ENCODE measurements at places on chromosomes 12 and 14. TPM values are rescaled to one million over a fixed set of nuclear protein-coding genes. Genes with fewer than 3 reads are reported as not detected.

The TMCC3 gene
- polyA plus RNA-seq, result 20.9 TPM

The ALDH1L2 gene
- 6.9 TPM for polyA plus RNA-seq

DNA sequence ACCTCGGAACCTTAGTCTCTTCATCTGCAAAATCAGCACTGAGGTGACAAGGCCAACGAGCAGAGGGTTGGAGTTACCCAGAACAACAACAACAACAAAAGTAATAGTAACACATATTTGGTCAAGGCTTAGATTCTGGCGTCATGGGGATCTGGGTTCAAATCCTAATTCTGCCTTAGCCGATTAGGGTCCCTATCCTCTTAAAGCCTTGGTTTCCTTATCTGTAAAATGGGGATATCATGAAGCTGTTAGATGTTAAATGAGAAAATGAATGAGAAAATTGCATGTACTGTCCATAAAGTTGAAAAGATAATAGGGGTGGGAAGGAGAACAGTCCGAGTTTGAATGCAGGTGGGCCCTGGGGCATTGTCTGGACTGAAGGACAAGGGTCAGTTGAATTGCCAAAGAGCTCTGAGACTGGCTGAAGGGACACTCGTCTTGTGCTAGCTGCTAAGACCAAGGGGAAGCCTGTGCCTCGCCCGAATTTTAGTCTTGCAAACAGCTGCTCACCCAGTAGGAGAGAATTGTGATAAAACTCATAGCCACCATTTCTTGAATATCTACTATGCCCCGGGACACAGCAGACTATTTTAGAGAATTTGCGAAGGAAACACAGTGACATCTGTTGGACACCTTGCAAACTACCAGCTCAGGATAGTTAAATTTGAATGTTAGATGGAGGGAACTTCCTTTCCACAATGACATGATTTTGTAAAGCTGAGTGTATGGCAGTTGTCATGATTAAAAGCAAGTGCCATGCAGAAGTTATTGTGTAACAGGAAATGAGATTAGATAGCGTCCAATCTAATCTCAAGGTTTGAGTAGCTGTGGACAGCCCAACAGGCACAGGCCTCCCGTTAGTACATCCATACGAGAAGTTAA, 6.8 kb upstream of the HNF1A start:
- peak; percentile 75 for DNase-seq

GRCh38 chr12:101793401-101793800, 37.4 kb downstream of the GNPTAB start:
- no peak for DNase-seq

The LGMN gene
- polyA plus RNA-seq, result 95.4 TPM

- DNase-seq, result no peak
Observed at GRCh38 chr14:76922092-76922491, 95.9 kb downstream of the LRRC74A start.

GRCh38 chr14:53310412-53310811, 157.3 kb upstream of the DDHD1 start:
- no peak for DNase-seq

DNA sequence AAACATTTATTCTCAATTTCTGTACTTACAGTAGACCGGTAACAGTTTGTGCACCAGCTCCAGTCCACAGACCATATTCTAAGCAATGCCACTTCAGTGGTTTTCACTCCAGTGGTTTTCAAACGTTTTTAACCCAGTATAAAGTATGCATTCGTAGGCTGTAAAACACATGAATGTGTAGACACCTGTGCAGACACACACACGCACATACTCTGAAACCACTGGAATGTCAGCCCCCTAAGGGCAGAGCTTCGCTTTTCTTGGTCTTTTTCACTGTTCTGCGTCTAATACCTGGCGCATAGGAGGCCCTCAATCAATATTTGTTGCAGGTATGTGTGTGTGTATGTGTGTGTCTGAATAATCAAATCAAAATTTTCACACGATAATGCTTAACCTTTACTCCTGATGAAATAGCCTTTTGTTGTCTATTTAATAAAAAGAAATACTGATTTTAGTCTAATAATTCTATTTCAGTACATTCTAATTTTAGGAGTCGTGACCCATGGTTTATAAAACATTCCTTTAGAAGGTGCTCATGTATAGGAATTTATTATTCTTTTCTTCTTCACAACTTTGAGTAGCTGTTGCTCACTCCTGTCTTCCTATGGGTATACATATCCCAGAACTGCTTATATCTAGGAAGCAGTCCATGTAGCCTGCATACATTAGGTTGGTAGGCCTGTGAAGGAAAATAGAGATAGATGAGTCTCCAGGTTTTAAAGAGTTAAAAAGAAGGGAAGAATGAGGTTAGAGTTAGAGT, 73.6 kb upstream of the REP15 start:
- no peak for DNase-seq

The GCN1 gene
- 49.4 TPM for polyA plus RNA-seq

DNA sequence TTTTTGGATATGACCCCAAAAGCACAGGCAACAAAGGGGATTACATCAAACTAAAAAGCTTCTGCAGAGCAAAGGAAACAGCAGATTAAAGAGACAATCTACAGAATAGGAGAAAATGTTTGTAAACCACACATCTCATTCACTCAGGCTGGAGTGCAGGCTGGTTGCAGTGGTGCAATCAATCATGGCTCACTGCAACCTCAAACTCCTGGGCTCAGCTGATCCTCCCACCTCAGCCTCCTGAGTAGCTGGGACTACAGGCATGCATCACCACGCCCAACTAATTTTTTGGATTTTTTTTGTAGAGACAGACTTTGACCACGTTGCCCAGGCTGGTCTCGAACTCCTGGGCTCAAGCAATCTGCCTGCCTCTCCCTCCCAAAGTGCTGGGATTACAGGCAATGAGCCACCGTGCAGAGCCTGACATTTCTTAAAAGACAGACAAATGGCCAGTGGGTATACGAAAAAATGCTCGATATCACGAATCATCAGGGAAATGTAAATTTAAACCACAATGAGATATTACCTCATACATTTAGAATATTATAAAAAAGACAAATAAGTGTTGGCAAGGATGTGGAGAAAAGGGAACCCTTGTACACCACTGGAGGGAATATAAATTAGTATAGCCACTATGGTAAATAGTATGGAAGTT, 9.8 kb downstream of the NCKAP5L start:
- DNase-seq, result no peak

The PPP1R3E gene
- 19.2 TPM for polyA plus RNA-seq

- DNase-seq, result no peak
Observed at GRCh38 chr12:124022161-124022560, 49.1 kb downstream of the ZNF664 start.

DNA sequence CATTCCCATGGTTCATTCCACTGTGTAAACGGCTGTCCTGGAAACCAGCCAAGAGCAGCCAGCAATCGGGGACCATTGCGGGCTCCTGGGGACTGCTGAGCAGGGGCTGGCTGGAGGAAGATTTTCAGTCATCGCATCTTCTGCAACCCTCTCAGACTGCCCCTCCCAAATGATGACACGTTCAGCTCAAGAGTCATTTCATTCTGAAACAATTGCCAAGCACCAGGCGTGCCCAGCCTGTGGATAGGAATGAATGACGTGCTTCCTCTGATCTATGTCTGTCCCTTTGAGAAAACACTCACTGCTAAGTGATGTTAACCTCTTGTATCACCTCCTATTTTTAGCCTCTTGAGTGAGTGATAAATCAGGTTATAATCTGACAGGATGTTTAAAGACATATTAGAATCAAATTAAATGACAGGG, 62.0 kb downstream of the NDUFA12 start:
- DNase-seq, result peak; percentile 77

The AMDHD1 gene
- 0.11 TPM for polyA plus RNA-seq

The PPP1R1A gene
- 32.9 TPM for polyA plus RNA-seq

The SLC5A8 gene
- not detected for polyA plus RNA-seq

The SRRM4 gene
- polyA plus RNA-seq, result 0.38 TPM

The PIANP gene
- polyA plus RNA-seq, result 5.7 TPM

The CKAP4 gene
- 77.3 TPM for polyA plus RNA-seq

The CLEC9A gene
- polyA plus RNA-seq, result 0.40 TPM

All from muscle of leg (tissue), 16 donors.